ENCODE measurements at places on chromosomes 3 and 15. TPM values are rescaled to one million over a fixed set of nuclear protein-coding genes. Genes with fewer than 3 reads are reported as not detected.

DNA sequence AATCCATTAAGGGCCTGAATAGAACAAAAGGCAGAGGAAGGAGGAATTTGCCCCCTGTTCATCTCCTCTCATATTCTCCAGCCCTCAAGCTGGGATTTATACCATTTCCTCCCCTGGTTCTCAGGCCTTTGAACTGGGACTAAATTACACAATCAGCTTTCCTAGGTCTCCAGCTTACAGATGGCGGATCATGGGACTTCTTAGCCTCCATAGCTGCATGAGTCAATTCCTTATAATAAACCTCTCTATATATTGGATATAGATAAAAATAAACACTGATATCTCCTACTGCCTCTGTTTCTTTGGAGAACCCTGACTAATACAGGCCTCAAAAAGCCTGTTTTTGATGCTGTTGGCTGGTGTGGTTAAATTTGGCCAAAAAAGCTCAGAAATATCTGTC is 84.5 kb upstream of the TMEM108 start:
- no peak for DNase-seq

DNA sequence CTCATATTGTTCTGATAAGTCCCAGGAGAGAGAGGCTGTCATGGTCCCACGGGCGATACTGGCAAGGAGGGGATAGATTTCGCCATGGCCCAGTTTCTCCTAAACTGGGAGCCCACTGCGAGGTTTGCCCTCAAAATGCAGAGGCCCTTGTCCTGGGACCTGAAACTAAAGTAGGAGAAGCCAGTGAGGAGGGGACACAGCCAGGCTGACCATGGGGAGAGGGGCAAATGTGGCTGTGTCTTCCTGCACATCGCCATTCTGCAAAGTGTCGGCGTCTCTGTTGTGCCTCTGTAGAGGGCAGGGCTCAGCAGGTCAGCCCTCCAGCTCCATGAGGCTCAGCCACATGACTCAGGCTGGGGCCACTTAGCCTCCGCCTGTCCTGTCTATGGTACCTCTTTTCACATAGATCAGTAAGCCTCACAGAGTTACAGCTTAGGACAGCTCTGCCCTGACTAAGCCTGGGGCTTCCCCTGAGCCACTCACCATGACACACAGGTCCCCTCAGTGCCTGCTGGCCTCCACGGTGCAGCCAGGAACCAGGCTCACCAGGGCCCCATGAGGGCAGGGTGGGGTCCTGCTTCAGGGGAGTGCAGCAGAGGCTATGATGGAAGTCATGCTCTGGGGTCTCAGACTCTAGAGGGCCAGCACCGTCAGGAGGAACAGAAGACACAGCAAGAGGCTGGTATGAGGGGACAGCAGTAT is 28.6 kb upstream of the PLXNA1 start:
- DNase-seq = no peak

DNA sequence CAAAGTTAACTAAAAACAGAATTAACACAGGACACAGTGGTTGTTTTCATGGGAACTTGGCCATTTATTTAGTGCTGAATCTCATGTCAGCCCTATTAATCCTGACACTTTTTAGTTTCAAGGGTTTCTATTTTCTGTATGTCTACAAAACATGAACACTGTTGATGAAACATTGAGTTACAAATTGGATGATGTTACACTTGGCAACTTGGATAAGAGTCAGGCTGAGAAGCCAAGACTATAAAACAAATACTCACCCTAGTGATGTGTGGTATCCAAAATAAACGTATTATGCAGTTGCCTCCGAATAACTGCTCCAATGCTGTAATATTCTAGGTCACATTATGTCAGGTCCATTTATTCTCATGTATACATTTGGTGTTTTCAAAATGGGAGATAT is 349.6 kb downstream of the ZIC1 start:
- no peak for DNase-seq

GRCh38 chr3:28951772-28952556 is 328.9 kb upstream of the RBMS3 start:
- no peak for DNase-seq

DNA sequence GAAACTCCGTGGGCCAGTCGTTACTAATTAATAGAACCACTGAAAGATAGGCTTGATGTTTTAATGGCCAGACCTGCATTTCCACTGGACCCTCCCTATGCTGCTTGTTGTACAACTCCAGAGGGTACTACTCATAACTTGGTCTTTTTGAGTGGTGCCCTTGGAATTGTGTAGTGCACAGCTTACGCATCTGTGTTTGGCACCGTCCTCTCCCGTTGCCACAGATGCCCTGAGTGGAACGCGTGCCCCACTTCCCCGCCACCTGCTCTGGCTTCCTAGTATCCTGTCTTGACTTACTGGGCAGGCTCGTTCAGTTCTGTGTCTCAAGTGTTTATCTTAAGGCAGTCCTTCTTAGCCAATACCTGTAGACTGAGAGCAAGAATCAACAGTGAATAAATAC is 78.7 kb downstream of the USP13 start:
- no peak for DNase-seq

- DNase-seq = no peak
These were observed 9.9 kb downstream of the THSD4 start for GRCh38 chr15:71124937-71125790.

- DNase-seq = no peak
These were observed 98.9 kb downstream of the IQSEC1 start for GRCh38 chr3:12974334-12974733.

DNA sequence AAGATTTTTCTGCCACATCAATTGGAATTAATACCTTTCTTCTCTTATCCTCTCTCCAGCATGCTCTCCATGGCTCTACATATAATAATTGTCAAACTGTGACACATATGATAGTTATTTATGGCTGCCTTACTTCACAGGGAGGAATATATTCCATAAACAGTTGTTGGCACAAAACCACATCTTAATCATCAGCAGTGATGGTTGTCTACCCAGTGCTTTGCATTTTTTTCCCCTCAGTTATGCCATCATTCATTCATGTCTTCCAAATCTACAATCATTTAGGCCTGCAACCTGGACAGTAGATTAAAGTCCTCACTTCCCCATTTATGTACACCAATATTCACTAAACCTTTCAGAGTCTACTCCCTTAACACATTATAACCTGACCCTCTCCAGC is 107.7 kb downstream of the THRB start:
- DNase-seq = no peak

DNA sequence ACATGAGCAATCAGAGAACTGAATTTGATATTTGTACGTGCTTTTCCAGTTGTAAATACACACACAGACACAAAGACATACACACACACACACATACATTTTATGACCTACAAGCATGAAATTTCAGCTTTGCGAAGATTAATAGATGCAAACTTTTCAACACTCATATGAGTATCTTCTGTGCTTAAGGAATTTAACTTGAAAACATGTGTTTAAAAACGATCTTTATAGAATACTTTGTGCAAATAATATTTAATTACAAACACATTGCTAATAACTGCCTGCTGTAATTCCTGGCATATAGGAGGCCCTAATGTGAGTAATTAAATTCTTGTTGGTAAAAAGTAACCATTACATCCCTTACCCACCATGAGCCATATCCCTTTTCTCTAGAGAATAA is 107.7 kb upstream of the PLSCR5 start:
- no peak for DNase-seq

- no peak for DNase-seq
These were observed 56.7 kb upstream of the CNTN4 start for GRCh38 chr3:2041931-2042330.

The TGM5 gene
- total RNA-seq = 0.11 TPM

- no peak for DNase-seq
These were observed 8.2 kb downstream of the SLC6A6 start for GRCh38 chr3:14410503-14411165.

DNA sequence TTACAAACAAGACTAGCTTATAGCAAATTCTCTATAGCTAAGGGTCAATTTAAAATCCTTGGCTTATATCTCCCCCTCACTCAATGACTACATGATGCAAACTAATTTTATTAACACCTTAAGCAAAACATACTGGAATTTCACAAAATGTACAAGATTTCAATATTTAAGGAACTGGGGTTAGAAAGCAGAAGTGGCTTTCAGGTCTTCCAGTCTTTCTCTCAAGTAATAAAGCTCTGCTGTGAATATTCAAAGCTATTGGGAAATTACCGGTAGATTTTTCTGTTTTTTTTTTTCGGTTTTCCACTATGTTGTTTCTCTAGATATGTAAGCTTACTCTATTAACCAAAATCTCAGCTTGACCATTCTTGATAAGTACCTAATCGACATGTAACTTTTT is 3.9 kb downstream of the EPM2AIP1 start:
- no peak for DNase-seq

The PDCD10 gene
- 51.6 TPM for total RNA-seq

GRCh38 chr3:174424656-174425055 is 434.5 kb upstream of the NAALADL2 start:
- no peak for DNase-seq

GRCh38 chr3:11576453-11576852 is 67.3 kb downstream of the VGLL4 start:
- DNase-seq = no peak

The EPHA6 gene
- total RNA-seq = not detected

GRCh38 chr3:176351408-176351807 is 845.9 kb downstream of the TBL1XR1 start:
- DNase-seq = no peak

- DNase-seq = no peak
These were observed 177.2 kb downstream of the ITPR1 start for GRCh38 chr3:4670352-4670751.

DNA sequence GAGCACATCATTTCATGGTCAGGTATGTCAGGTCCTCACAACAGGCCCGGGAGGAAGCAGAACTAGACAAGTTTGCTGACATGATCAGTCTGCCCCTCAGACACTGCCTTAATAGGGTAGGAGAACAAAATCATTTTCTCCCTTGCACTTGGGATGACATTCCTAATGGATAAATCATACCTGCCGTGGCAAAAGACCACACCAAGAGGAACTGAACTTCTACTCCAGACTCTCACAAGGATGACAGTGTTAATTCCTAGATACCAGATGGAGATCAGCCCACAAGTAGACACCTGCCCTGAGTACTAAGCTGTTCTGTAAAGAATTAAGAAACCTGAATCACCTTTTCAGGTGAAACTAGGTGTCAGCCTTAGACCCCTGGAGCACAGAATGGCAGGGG is 19.5 kb downstream of the SIAH2 start:
- no peak for DNase-seq

Measured in activated naive CD8-positive, alpha-beta T cell treated with anti-CD3 and anti-CD28 coated beads, Interleukin-2, amount 10 ng/mL, durations not matched to agents 7 days and 5 days (primary cell).